ENCODE measurements at places on chromosomes 6 and 20.
A peak's percentile ranks its signal among the peaks of the same experiment; 100 is the strongest.

DNA sequence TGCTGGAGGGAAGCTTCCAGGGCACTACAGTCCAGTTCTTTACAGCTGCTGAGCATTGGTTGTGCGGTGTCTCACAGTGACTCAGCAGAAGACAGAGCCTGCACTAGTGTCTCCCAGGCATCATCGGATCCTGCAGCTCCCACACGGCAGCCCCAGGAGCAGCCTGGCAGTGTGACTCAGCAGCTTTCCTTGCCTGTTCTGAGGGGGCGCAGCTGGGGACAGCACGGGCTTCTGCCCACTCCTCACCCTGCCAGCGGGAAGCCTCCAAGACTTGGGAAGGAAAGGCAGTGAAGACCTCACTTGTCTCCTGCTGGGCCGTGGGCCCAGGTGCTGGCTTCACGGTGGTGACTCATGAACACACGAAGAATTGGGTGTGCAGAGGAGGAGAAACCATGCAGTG is 165.4 kb downstream of the SYNDIG1 start:
- no peak for DNase-seq

DNA sequence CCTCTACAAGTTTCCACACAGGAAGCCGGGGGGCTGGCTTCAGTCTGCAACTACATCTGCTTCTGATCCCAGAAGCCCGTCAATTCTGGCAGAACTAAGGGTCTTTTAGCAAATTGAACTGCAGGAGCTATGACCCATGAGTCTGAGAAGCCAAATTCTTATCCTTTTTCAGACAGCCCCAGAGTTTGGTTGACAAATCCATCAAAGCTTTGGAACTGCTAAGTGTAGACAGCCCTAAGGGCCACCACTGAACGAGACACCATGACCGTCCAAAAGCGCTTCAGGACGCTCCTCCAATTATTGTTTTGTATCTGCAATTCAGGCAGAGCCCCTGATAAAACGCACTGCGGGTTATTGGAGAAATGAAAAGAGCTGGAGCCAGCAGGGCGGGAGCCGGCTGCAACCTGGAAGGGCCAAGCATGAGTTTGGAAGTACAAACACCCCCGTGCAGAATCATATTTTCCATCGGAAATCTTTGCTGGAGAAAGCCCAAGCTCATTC is 67.1 kb downstream of the GNAS-AS1 start:
- DNase-seq, result no peak

DNA sequence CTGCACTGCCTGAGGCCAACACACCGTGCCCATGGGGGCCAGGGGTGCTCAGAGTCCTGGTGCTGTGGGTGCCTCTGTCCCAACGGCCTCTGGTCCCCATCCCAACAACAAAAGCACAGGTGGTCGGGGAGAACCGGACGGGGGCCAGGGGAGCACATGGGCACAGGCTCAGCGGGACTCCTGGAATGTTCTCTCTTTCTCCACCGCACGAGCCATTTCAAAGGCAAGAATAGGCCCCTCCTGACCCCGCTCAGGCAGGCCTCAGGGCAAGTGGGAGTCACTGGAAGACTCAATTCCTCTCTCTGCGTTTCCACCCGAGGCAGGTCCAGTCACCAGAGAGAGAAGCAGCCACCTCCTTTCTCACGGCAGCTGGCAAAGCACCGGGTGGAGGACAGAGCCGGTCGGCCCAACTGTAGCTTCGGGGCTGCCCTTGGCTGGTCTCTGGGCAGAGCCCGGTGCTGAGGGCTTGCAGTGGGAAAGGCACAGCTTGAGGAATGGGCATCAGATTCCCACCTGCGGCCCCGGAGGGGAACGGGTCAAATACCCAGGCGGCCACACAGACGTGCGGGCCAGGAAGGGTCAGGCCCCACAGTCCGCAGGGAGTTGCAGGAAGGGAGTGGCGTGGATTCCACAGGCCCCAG is 55.2 kb downstream of the KCNQ2 start:
- no peak for DNase-seq

- DNase-seq, result peak; percentile 59
Observed at GRCh38 chr6:46323312-46323965, 152.7 kb upstream of the ENPP5 start.

DNA sequence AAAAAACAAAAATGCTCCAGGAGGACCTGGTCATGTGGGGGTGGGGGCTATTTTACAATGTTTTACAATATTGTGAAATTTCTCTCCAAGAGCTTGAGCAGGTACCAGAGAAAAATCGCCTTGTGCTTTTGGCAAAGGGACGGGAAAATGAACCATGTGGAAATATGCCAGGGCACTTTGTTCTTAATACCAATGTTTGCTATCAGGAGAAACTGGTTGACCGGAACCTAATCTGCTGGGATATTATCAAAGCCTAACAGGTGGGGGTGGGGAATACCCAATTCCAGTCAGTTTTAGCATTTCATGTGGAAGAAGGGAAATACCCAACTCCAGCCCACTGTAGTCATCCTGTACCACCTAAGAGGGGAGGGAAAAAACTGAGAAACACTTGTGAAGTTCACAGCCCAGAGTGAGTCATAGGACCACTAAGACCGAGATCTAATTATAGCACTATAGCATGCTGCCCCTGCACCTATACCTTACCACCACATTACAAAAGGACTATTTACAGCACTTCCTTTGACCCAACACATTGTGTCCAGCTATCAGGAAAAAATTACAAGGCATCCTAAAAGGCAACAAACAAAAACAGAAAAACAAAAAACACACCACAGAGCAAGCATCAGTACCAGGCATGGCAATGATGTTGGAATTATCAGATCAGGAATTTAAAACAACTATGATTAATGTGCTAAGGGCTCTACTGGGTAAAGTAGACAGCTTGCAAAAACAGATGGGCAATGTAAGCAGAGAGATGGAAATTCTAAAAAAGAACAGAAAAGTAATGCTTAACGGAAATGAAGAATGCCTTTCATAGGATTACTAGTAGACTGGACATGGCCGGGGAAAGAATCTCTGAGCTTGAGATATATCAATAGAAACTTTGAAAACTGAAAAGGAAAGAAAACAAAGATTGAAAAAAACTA is 84.1 kb upstream of the POPDC3 start:
- DNase-seq, result no peak

DNA sequence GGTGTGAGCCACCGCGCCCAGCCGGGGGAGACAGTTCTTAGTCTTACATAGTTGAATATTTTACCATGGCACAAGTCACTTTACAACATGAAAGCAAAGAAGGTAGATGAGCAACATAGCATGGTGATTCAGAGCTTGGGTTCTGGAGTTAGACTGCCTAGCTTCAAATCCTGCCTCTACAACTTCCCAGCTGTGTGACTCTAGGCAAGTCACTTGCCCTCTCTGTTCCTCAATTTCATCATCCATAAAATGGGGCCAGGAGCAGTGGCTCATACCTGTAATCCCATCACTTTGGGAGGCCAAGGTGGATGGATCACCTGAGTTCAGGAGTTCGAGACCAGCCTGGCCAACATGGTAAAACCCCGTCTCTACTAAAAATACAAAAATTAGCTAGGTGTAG is 26.3 kb downstream of the HCK start:
- no peak for DNase-seq

DNA sequence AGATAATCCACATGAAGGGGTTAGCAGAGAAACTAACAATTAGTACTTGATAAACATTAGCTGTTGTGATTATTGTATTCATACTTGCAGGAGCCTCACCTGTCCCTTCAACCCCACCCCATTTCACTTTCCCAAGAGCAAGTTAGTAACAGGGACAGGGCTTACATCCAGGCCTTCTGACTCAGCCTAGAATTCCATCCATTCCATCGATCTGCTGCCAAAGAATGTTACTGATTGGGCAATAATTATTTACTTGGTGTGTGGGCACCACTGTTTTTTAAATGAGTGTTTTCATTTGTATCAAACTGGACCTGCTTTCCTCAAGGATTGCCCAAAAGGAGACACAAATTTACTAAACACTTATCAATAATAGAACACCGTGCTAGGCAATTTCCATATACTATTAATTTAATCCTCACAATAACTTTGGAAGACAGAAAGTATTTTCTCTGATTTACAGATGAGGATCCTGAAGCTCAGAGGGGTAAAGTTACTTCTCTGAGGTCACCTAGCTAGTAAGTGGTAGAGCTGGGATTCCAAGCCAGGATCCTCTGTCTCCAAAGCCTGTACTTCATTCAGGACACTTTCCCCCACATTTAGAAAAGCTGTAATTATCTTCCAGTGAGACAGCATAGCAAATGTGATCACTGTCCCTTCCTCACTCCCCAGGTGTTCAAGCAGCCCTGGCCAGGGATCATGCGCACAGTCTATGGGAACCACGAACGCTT is 32.8 kb downstream of the GSS start:
- no peak for DNase-seq

- DNase-seq, result no peak
Observed at GRCh38 chr6:77587963-77588362, 64.9 kb upstream of the MEI4 start.

- no peak for DNase-seq
Observed at GRCh38 chr20:5070570-5070969, 49.2 kb downstream of the PCNA start.

GRCh38 chr6:168161371-168161750 is 82.3 kb upstream of the FRMD1 start:
- DNase-seq, result no peak

GRCh38 chr6:43775535-43775885 is 5.5 kb downstream of the VEGFA start:
- no peak for DNase-seq

DNA sequence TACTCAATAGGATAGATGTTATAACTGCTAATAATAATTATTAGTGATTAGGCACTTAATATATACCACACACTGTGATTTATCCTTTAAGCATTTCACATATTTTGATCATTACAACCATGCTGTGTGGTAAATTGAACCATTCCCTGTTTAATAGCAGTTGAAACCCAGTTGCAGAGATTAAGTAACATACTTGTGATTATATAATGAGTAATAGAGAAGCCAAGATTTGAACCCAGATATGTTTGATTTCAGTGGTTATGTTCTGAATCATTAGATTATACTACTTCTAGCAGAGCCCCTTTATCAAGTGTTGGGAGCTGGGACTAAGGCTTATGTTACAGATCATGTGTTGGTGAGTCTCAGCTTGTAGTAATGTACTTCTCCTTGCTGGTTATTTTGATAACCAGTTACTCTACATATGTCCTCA is 44.1 kb downstream of the STK4 start:
- no peak for DNase-seq

DNA sequence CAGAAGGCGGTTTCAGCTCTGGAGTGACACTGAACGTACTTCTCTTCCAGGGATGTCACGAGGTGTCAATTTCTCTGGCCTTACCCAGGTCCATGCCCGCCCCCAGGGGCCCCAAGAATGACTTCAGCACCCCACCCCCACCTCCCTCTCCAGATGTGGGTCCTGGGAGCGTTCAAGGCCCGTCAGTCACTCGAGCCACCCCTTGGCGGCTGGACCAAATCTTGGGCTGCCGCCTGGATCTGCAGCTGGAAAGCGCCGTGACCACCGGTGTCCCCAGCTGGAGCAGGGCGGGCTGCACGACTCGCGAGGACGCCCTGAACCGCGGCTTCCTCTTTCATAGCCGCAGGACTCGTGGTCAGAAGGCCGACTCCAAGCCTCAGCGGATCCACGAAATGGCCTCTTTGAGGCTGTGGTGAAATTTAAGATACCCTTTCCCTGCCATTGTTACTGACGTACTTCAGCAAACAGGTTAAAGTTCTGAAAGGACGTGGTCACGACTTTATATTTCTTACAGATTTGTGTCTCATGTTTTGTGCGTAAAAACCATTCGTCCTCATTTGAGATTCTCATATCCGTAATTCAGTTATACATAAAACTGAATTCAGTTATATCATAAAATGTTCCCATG is 29.3 kb downstream of the TRIM38 start:
- DNase-seq, result peak; percentile 22

DNA sequence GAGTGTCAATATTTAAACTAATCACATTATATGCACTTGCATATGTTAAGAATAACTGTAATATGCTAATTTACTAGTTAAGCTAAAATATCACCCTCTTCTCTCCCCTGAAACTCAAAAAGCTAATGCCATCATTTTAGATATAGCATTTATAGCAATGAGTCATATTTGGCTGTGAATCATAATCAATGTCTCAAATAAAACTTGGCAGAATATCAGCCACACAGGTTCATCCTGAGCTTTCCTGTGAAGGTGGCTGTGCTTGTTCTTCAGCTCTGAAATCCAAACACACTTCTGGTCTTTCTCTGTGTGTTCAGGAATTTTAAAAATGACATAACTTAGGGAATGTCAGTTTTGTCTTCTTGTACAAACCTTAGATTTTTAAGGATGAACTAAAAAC is 12.8 kb upstream of the PNRC1 start:
- DNase-seq, result no peak

DNA sequence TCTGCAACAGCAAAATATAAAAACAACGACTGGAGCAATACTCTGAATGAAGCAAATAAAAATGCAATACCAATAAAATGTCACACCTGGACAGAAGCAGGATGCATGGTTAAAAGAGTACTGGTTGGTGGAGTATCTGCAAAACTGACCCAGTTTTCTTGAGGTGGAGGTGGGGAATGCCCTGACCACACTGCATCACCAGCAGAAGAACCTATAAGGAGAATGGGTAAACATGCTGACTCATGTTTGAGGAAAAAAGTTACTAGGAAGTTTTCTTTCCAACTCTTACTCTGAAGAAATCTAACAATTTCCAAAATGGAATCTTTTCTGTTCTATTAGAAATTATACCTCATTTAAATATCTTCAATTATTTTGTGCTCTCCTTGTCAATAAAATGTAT is 43.6 kb downstream of the REPS1 start:
- DNase-seq, result no peak

- DNase-seq, result no peak
Observed at GRCh38 chr6:506508-506907, 115.0 kb downstream of the IRF4 start.

- no peak for DNase-seq
Observed at GRCh38 chr6:71224011-71224410, 64.6 kb upstream of the OGFRL1 start.

- no peak for DNase-seq
Observed at GRCh38 chr20:8389381-8390036, 257.4 kb downstream of the PLCB1 start.

DNA sequence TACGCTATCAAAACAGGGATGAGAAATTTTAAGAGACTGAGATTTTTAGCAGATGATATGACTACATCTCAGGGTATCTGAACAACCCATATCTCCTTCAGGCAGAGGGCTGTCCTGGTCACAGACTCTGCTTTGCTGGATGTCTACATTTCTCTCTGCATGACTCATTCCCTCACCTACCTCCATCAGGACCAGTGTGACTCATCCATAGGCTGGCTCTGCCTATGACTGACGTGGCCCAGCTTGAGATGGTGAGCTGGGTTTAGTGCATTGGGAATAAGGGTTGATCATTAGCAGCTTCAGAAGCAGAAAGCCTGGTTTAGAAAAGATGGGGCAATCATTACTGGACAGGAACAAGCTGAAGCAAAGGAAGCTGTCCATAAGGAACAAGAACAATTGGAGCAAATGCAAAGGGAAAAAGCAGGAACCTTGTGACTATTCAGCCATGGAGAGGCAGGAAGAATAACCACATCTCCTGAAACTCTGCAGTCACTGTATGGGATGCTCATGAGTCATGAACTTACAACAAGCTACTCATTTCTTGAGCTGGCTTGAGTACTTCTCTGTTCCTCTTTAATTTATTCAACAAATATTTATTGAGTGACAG is 86.4 kb upstream of the CBLN4 start:
- DNase-seq, result no peak

All from T-helper 2 cell (primary cell).